ENCODE measurements at places on chromosomes 6 and 20. TPM values are rescaled to one million over a fixed set of nuclear protein-coding genes. Genes with fewer than 3 reads are reported as not detected.

DNA sequence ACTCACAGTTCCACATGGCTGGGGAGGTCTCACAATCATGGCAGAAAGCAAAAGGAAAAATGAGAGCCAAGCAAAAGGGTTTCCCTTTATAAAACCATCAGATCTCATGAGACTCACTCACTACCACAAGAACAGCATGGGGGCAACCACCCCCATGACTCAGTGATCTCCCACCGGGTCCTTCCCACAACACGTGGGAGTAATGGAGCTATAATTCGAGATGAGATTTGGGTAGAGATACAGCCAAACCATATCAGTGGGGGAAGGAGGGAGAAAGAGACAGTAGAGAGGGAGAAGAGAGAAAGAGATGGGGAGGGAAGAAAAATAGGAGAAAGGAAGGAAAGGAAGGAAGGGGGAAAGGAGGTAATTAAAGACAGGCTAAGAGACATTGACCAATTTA lies 30.1 kb downstream of the GMDS start:
- no peak for DNase-seq

DNA sequence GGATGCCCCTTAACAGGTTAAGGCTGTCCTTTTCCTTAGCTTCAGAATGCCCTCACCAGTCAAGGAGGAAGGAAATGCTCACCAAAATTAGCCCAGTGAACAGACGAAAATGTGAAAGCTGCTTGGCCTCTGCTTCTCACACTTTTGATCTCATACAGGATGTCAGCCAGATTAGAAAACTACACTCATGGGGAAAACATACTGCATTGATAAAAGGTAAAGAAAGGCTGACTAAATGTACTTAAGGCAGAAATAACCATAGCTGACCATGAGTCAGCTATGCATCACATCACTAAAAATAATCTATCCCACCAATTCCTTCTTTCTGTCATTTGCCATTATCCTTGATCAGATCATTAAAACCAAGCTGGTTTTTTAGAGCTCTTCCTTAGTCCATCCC lies 198.4 kb upstream of the TENT5A start:
- no peak for DNase-seq

GRCh38 chr6:170048615-170049256 lies 242.1 kb downstream of the DLL1 start:
- no peak for DNase-seq

DNA sequence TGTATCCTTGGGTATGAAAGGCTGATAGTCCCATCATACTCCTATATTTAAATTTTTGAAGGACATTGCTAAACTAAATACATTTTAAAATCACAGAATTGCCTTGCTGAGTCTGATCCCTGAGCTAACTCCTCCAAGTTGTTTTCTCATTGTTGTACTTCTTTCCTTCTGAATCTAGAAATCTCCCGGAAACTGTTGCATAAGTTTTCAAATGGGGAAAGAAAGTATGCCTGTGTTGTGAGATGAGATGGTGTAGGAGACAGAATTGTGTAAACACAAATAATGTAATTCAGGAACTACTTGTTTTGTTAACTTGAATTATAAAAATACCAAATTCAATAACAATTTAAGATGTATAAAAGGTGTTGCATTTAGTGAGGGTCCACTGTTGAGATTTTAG lies 7.3 kb downstream of the PNRC1 start:
- DNase-seq, result no peak

GRCh38 chr6:46217671-46218131 lies 46.9 kb upstream of the ENPP5 start:
- DNase-seq, result peak; percentile 44

DNA sequence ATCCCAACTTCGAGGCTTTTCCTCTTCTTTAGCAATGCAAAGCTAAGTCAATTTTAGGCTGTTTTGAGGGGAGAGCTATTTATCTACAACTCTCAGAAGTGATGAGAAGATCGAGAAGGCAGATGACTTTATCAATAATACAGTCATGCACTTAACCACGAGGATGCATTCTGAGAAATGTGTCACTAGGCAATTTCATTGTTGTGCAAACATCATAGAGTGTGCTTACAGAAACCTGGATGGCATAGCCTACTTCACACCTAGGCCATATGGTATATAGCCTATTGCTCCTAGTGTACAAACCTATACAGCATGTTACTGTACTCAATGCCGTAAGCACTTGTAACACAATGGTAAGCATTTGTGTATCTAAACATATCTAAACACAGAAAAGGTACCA lies 66.6 kb downstream of the PRND start:
- no peak for DNase-seq

- no peak for DNase-seq
These were observed 23.7 kb downstream of the MAP1LC3A start for GRCh38 chr20:34582221-34582620.

GRCh38 chr20:58690396-58691135 lies 2.0 kb upstream of the NPEPL1 start:
- DNase-seq, result no peak

- DNase-seq, result no peak
These were observed 255.7 kb upstream of the PRND start for GRCh38 chr20:4465855-4466545.

DNA sequence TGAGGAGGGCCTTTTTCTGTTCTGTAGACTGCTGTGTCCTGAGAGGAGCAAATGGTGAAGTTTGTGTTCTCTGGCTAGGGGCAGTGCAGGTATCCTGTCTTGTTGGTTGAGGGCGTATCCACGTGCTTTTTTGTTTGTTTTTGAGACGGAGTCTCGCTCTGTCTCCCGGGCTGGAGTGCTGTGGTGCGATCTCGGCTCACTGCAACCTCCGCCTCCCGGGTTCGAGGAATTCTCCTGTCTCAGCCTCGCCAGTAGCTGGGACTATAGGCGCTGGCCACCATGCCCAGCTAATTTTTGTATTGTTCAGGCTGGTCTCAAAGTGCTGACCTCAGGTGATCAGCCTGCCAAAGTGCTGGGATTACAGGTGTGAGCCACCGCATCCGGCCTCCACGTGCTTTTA lies 10.8 kb upstream of the PXDC1 start:
- no peak for DNase-seq

- no peak for DNase-seq
These were observed 355.1 kb downstream of the EPM2A start for GRCh38 chr6:145380186-145380585.

- no peak for DNase-seq
These were observed 815.8 kb downstream of the MAFB start for GRCh38 chr20:39873286-39873685.

DNA sequence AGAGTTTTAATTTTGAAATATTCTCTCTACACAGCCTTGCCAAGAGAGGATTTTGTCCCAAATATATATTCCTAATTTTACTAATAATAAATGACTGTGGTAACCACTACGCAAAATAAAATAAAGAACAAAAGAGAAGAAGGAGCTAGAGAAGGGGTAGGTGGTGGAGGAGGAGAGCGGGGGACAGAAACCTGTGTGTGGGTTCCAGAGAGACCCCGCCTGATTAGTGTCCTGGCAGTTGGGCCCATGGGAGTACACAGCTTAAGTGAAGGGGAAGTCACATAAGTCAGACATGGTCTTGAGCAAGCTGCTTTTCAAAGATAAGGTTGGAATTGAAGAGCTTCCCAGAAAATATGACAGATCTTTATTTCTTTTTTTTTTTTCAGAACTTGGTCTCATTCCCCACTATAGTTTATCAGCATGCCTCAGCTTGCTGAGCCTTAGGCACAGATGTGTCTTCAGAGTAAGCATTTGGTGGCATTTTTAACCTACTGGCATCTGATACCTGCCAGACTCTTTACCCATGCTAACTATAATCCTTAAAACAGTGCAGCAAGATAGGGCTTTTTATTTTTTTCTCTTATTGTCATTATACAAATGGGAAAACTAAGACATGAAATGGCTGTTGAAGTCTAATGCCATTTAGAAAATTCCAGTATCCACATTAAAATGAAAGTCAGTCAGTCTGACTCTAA lies 9.6 kb upstream of the RHAG start:
- no peak for DNase-seq

- no peak for DNase-seq
These were observed 99.5 kb downstream of the KLHL32 start for GRCh38 chr6:97023982-97024381.

DNA sequence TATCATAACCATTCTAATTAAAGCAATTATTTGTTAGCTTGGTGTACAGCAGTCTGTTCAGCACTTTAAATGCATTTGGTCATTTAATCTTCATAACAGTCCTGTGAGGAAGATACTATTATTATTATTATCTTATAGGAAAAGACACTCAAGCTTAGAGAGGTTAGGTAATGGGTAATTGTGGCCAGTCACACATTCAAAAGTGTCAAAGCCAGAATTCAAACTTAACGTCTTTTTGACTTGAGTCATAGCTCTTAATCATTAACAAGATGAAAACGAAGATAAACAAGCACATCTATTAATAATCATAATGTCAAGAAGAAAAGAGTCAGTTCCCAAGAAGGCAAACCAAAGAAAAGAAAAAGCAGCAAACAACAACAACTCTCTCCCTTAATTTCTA lies 251.0 kb downstream of the SYNE1 start:
- no peak for DNase-seq

The GRM1 gene
- total RNA-seq, result 22.3 TPM

The DACT2 gene
- total RNA-seq, result 0.62 TPM

The MGME1 gene
- total RNA-seq, result 8.4 TPM

The L3MBTL3 gene
- total RNA-seq, result 38.8 TPM
